ENCODE measurements at places on chromosomes 12 and 14.

GRCh38 chr12:4829161-4829792, 80.4 kb upstream of the KCNA1 start:
- no peak overlapping the region for H3K27ac ChIP-seq
- peaks cover 4% of the 10 kb centered on the region for H3K36me3 ChIP-seq
- H3K4me1 ChIP-seq = no peaks in the 10 kb centered on the region
- H3K4me3 ChIP-seq = no peak overlapping the region
- peaks cover 63% of the 10 kb centered on the region for H3K27me3 ChIP-seq

DNA sequence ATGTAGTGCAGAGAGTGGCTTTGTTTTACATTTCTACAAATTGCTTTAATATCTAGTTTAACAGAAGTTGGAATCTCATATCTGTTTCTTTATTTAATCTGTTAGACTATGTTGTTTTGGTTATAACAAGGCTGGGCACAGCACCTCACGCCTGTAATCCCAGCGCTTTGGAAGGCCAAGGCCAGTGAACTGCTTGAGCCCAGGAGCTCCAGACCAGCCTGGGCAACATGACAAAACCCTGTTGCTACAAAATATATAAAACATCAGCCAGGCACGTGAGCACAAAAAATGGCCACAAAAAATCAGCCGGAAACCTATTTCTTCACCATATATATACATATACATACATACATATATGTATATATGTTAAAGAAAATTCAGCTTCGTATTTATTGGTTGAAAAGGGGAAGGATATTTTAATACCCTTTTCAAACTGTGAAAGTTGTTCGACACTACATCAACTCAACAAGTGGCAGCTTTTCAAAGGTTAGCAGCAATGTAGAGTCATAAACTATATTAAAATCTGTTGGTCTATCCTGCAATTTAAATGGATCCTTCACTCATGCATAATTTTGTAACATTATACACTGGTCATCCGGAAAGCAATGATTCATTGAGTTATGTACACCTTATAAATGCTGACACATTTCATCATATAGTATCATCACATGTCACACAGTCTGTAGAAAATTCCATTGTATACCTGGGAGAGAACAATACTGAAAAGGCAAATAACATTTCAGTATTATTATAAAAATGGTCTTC, 7.1 kb downstream of the NR2C1 start:
- no peaks in the 10 kb centered on the region for H3K4me1 ChIP-seq
- H3K27ac ChIP-seq = no peak overlapping the region
- H3K36me3 ChIP-seq = peaks cover 16% of the 10 kb centered on the region
- no peak for DNase-seq

DNA sequence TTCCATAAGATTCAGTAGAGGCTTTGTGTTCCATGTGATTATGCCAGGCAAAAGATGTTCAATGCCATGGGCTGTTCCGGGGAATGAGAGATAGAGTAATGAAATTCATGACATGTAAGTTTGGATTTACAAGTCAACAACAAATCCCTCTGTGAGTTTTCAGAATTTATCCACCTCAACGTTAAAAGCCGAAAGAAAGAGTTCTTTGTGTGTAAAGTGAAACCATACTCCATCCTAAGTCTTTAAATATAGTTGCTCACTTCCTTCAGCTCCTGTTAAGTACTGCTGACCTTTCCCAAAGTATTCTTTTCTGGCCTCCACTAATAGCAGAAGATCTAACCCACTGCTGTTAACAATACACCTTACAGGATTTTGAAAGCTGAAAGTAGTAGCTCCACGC, 190.0 kb downstream of the TMX1 start:
- H3K4me3 ChIP-seq = no peak overlapping the region
- no peaks in the 10 kb centered on the region for H3K36me3 ChIP-seq
- DNase-seq = no peak
- peaks cover 31% of the 10 kb centered on the region for H3K4me1 ChIP-seq
- peak overlapping the region; percentile 13 for H3K27ac ChIP-seq

DNA sequence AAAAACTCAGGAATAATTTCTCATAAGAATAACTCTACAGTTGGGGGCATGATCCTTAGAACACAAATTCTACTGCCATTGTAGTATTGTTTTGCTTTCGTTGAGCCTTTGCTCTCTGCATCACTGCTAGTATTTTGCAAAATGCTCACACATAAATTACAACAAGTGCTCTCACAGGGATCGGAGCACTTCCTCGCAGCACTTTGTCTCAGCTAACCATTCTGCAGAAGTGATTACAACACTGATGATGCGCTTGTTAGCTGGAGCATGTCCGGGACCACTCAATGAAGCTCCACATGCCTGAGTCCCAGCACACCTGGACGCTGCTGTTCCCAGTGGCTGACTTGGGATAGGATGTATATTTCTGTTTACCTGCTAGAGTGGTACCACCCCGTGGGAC, 31.6 kb downstream of the MOAP1 start:
- no peaks in the 10 kb centered on the region for H3K27me3 ChIP-seq
- no peak overlapping the region for H3K27ac ChIP-seq
- DNase-seq = no peak
- H3K36me3 ChIP-seq = no peaks in the 10 kb centered on the region
- no peak overlapping the region for H3K4me3 ChIP-seq

DNA sequence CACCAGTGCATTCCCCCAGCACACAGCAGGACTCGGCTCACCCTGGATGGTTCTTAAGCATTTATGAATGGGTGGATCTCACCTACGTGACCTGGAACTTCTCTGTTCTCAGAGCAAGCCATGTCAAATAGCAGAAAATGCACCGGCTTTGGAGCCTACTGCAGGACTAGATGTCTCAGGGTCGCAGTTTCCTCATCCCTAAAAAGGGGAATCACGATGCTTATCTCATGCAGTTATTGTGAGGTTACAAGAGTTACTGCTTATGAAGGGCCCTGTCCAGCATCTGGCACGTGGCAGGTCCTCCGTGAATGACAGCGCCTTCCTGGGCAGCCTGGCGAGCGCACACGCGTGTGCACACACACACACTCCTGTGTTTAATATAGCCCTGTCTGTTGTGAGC, 128.5 kb downstream of the ETV6 start:
- H3K36me3 ChIP-seq = peaks cover 20% of the 10 kb centered on the region
- H3K4me3 ChIP-seq = no peak overlapping the region
- H3K27me3 ChIP-seq = no peaks in the 10 kb centered on the region
- peaks cover 22% of the 10 kb centered on the region for H3K4me1 ChIP-seq

DNA sequence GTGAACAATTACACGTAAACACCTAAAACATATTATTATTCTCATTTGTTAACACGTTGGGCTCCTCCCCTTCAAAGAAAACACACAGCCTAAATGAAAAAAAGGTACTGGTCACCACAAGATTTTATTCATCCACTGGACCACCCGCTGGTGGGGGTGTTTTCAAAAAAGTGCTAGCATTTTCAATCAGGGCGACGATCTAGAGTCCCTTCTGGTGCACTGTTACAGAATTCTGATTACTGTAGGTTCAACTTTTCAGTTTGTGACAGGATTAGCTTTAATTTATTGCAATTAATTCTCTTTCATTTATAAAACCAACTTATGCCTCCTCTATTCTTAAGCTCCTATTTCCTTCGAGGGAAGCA, 443 bp downstream of the MAGOHB start:
- peak overlapping the region; percentile 100 for H3K4me3 ChIP-seq
- DNase-seq = no peak
- peaks cover 8% of the 10 kb centered on the region for H3K4me1 ChIP-seq
- H3K27me3 ChIP-seq = peaks cover 8% of the 10 kb centered on the region
- peak overlapping the region; percentile 100 for H3K27ac ChIP-seq

GRCh38 chr12:114774197-114774596, 90.2 kb upstream of the TBX3 start:
- no peaks in the 10 kb centered on the region for H3K36me3 ChIP-seq
- no peak overlapping the region for H3K27ac ChIP-seq
- no peaks in the 10 kb centered on the region for H3K27me3 ChIP-seq
- H3K4me1 ChIP-seq = no peaks in the 10 kb centered on the region
- DNase-seq = no peak

- no peak for DNase-seq
- no peak overlapping the region for H3K4me3 ChIP-seq
- H3K36me3 ChIP-seq = peaks cover 27% of the 10 kb centered on the region
- peak overlapping the region; percentile 75 for H3K27ac ChIP-seq
Measured at GRCh38 chr14:64444984-64445845, 20.1 kb upstream of the AKAP5 start.

- H3K27ac ChIP-seq = no peak overlapping the region
- no peaks in the 10 kb centered on the region for H3K4me1 ChIP-seq
- H3K27me3 ChIP-seq = no peaks in the 10 kb centered on the region
- no peak overlapping the region for H3K4me3 ChIP-seq
- no peak for DNase-seq
Measured at GRCh38 chr14:74456684-74457564, 30.9 kb upstream of the SYNDIG1L start.

- no peak overlapping the region for H3K27ac ChIP-seq
- no peaks in the 10 kb centered on the region for H3K27me3 ChIP-seq
- H3K4me1 ChIP-seq = no peaks in the 10 kb centered on the region
- no peak for DNase-seq
- peaks cover 41% of the 10 kb centered on the region for H3K36me3 ChIP-seq
Measured at GRCh38 chr12:29750131-29750927, 33.4 kb downstream of the TMTC1 start.

- no peak for DNase-seq
- no peak overlapping the region for H3K4me3 ChIP-seq
- no peaks in the 10 kb centered on the region for H3K4me1 ChIP-seq
Measured at GRCh38 chr12:130300090-130300489, 37.6 kb upstream of the PIWIL1 start.

- H3K4me3 ChIP-seq = peak overlapping the region; percentile 72
- peaks cover 2% of the 10 kb centered on the region for H3K27me3 ChIP-seq
- peaks cover 43% of the 10 kb centered on the region for H3K36me3 ChIP-seq
- DNase-seq = no peak
- peak overlapping the region; percentile 67 for H3K27ac ChIP-seq
- H3K4me1 ChIP-seq = peaks cover 20% of the 10 kb centered on the region
Measured at GRCh38 chr12:27246774-27247173, 2.7 kb downstream of the STK38L start.

DNA sequence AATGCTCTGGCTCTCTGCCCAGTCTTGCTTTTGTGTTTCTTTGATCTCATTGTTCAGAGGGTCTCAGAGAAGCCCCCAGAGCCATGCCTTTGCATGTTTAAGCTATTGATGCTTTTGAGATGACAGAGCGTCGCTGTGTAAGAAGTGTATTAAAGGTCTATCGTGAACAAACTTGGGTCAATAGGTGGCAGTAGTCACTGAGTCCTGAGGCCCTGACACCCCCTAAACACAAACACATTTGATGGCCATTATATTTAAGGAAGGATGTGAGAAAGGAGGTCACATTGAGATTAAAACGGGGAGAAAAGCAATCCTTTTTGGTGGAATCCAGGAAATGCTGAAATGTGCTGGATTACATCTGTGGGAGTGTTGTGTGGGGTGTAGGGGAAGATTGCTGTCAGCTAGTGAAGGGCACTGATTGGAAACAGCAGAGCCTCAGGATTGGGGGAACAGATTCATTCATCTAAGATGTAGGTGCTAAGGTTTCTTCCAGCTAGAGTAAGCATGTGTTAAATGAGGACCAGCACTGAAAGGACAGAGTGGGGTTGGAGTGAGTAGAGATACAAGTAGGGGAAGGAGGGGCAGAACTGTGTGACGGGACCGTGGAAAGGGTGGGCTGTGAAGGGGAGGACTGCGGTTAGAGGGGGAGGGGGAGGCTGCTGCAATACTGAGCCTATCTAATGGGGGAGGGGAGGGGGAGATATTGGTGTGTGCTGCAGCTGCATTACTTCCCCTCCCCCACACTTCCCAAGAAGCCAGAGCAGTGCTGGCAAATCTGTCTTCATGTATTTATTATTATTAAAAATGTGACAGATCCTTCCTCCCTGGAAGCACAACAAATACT, 12.7 kb downstream of the NGDN start:
- H3K4me3 ChIP-seq = no peak overlapping the region
- H3K4me1 ChIP-seq = peaks cover 16% of the 10 kb centered on the region
- no peak for DNase-seq
- no peaks in the 10 kb centered on the region for H3K27me3 ChIP-seq

DNA sequence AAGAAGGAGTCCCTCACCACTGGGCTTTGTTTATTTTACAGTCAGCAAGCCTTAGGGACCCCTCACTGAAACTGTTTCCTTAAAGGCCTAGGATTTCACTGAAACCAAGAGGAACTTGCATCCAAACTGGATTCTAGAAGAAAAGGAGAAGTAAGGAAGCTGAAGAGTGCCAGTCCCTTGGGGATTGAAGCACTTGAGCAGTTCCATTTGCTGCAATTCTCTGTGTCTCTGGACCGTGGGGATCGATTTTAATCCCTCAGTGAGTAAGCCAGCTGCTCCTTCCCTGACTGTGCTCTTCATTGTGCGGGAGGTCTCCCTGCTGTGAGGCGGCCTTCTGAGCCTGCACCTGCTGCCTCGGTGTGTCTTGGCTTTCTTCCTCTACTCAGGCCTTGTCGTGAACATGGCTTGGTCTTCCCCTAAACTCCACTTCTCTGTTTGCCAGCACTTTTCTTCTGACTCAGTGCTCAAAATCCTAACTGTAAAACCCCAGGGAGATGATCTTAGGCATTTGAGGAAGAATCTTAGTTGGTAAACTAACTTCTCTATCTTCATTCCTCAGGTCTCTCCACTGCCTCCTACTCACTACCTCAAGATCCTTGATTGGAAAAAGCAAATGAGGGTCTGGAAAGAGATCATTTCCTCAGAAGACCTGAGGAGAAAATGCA, 132.6 kb downstream of the SLC38A6 start:
- no peak for DNase-seq
- H3K4me3 ChIP-seq = no peak overlapping the region
